Lung microvascular endothelial cell (primary cell): ENCODE measurements at places on chromosomes 11 and 22. TPM values are rescaled to one million over a fixed set of nuclear protein-coding genes. Genes with fewer than 3 reads are reported as not detected.

- DNase-seq = no peak
Observed at GRCh38 chr22:48081281-48081680, 1318.8 kb downstream of the TBC1D22A start.

- no peak for DNase-seq
Observed at GRCh38 chr22:49515475-49515874, 312.2 kb downstream of the BRD1 start.

- DNase-seq = no peak
Observed at GRCh38 chr22:17629173-17629489, 582 bp upstream of the ATP6V1E1 start.

- DNase-seq = no peak
Observed at GRCh38 chr22:19110646-19111045, 11.6 kb downstream of the DGCR2 start.

GRCh38 chr22:41237707-41238569 is 2.8 kb downstream of the CHADL start:
- DNase-seq = peak; percentile 42

GRCh38 chr22:30291058-30291892 is 2.0 kb upstream of the CASTOR1 start:
- DNase-seq = peak; percentile 94

GRCh38 chr11:115362997-115363396 is 141.2 kb downstream of the CADM1 start:
- DNase-seq = no peak

DNA sequence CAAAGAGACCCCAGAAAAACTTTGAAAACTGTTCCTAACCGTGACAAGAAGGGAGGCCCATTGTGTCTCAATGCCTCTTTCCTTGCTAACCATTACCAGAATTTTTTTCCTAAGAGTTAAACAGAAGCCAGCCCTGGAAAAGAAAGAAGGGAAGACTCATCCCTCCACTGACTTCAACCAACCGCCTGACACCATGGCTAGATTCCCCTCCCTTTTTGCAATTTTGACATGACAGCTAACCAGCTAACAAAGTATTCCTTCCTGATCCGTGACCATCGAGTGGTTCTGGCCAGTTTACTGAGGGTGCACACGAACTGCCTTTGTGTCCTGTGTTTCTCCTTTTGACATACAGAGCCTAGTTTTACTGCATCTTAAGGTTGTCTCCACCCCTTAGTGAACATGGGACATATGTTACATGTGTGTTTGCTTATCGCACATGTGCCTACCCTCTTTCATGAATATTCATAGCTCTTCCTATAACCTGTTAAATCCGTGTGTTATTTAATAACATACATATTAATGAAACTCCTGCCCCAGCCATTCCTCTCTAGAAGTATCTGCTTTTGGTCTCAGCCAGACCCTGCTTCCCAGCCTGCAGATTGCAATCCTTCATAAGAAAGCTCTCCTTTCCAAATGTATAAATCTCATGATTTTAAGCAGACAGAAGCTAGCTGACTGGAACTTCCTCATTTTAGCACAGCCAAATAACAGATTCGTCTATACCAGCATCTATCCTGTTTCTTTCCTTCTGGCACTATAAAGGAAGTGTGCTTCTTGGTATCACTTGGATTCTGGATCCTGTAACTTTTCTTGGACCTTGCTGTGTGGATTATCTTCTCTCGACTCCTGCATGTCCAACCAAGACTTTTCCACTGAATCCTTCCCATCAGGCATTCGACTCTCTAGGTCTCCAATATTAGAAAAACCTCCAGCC is 37.8 kb downstream of the RASSF10 start:
- DNase-seq = no peak

- no peak for DNase-seq
Observed at GRCh38 chr22:23790819-23791737, 4.3 kb downstream of the SMARCB1 start.

- DNase-seq = no peak
Observed at GRCh38 chr11:122601141-122602125, 54.1 kb upstream of the UBASH3B start.

GRCh38 chr11:69637198-69637940 is 3.6 kb upstream of the CCND1 start:
- no peak for DNase-seq

- DNase-seq = no peak
Observed at GRCh38 chr11:73197348-73197747, 20.7 kb upstream of the P2RY2 start.

GRCh38 chr11:92361551-92361950 is 136.9 kb downstream of the FAT3 start:
- DNase-seq = no peak

GRCh38 chr22:17137170-17137569 is 16.0 kb upstream of the TMEM121B start:
- no peak for DNase-seq

DNA sequence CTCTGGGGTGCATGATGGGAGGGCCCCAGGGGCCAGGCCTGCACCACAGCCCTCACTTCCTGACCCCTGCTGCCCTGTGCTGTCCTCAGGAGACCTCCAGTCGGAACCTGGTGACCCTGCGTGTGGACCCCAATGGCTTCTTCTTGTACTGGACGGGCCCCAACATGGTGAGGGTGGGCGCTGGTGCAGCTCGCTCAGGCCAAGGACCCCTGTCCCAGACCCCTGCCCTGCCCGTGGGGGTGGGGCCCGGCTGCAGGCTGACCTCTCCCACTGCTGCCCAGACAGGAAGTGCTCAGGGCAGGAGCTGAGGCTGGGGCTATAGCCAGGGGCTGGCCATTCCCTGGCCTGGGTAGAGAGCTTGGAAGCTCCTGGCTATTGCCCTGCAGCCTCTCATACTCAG is 3.0 kb downstream of the PLCB3 start:
- no peak for DNase-seq

GRCh38 chr11:91247009-91247735 is 977.4 kb upstream of the FAT3 start:
- no peak for DNase-seq

DNA sequence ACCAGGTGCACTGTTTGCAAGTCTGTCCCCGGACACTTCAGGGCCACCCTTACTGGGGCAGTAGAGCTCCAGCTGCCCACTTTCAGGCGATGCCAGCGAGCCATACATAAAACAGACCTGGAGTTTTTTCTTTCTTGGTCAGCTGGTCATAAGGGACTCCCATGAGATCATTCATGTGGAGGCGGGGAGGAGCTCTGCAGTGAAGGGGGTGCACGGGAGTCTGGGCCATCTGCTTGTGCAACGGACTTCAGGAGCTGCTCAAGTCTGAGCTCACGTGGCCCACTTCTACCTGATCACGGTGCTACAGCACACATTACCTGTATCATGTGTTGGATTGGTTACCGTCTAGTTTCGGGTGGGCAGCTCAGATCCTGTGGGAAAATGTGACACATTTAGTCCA is 9.2 kb upstream of the MRGPRF start:
- DNase-seq = no peak

DNA sequence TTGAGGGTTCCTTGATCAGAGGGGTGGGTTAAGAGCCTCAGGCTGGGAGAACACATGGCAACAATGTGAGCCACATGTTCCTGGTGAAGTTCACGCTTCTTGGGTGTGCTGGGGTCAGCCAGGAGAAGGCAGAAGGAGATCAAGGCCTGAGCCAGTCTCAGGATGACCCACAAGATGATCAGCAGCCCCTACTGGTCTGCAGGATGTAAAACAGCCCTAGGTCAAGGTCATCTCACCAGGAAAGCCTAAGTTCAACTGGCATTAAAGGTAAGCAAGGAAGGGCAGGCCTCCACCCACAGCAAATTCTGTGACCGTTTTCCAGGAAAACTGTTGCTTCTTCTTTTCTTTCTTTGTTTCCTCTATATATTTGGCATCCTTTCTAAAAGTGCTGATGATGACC is 156.7 kb upstream of the KIRREL3 start:
- DNase-seq = no peak

GRCh38 chr11:67312187-67313021 is 9.1 kb downstream of the SSH3 start:
- no peak for DNase-seq

DNA sequence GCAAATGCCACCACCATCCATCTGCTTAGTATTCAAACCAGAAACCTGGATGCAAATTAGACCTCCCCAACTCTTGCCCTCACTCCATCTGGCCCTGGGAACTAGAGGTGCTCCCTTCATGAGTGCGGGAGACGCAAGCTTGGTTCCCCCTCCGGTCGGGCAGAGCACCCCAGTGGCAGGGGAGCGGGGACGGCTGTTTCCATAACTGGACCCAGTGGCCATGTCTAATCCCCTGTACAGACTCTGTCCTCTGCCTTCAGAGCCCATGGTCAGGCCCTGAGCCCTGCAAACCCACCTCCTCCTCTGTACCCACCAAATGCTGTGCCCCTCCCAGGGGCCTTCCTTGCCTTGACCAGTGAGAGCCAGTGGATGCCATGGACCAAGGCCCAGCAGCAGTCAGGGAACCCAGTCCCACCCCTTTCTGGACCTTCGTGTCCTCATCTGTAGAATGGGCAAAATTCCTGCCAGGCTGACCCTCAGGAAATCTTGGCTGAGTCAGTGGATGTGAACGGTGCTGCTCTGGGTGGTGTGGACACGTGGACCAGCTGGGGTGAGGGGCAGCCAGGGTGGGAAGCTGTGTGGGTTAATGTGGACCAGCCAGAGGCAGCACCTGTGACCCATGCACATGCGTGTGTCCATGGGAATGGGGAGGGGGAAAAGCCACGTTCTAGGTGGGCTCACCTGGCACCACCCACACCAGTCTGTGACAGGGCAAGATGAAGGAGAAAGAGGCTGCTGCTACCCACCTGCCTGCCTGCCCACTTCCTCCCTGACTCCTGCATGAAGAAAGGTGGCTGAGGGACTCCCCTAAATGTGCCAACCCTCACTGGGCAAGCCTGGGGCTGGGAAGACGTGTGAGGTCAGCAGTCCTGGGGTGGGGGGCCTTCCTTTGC is 72.8 kb downstream of the LRRC32 start:
- DNase-seq = no peak

DNA sequence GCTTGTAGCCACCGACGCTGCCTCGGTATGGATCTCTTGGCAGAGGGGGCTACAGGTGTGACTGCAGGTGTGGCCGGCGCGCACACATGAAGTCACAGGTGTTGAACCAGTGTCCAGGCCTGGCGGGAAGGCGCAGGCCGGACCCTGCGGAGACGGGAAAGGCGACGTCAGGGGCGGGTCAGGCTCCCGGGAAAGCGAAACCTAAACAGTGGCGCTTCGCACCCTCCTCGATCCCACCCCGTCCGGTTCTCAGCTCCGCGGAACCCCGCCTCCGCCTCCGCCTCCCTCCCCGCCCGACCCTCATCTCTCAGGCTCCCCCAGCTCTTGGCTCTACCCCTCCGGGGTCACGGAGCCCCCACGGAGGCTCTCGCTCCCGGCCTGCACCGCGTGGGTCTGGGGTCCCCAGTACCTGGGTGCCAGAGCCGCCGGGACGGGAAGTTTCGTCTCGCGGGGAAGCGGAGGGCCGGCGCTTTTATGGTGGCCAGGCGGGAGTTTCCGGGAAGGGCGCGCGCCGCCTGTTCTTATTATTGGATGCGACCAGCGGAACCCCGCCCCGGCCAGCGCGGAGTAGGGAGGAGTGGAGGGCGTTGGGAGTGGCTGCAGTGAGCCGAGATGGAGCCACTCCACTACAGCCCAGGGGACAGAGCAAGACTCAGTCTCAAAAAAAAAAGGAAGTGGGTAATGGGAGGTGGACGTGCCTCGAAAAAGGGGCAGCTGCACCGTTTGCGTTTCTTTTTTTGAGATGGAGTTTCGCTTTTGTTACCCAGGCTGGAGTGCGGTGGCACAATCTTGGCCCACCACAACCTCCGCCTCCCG is at the start of gene IRF7:
Gene IRF7, minus strand, starts transcription at position 447 of the 816 bp plus-strand sequence. CDS start 586 bp downstream, outside the sequence.
- DNase-seq = peak; percentile 93

DNA sequence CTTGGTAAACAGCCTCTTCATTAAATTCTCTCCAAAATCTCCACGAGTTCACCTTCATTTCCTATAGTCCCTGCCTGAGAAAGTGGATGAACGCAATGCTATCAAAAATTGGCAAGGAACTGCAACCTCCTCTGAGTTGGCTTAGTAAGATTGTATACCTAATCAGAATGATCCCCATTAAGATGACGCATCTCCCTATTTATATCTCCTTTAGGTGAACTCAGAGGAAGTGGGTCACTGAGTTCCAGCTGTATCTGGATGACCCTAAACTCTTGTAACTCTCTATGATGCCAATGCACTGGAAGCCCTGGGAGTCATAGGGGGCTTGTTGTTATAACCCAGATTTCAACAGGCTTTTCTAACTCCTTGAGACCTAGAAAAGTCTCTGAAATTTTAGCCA is 48.2 kb downstream of the OR10A6 start:
- DNase-seq = no peak

DNA sequence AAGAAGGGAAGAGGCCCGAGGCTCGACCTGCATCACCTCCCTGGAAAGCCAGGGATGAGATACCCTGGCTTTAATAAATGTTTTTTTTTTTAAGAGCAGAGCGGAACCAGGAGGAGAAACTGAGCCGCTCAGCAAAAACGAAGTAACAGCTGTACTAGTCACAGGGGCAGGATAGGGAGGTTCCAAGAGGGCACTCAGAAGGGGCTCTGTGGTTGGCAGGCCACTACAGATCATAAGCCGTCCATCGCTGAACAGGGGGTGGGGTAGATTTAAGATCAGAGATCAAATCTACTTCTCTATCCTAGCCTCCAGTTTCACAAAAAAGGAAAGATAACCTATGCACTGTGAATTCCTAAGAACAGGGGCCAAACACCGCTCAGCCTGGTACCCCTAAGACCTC is 625 bp downstream of the EIF3D start:
- DNase-seq = peak; percentile 46

DNA sequence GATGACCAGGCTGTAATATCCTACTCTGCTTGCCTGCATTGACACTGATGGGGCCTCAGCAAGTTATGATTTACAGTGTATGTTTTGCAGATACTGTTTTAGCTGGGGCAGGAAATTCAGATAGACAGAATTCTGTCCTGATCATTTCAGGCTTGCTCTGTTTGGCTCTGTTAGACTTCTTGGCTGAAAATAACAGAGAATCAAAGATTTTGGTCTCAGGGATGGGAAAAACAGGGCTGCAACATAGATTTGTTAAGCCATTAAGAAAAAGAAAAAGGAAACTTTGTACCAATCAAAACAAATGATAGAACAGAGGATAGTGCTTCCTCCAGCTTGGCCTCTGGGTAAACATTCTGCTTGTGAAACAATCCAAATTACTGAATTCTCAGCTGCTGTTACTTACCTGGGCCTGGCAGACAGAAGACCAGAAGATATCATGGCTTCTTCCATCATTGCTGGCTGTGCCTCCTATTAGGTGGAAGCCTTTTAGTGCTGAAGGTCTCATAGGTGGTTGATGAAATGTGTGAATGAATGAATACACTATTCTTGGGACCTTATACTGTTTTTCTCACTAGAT is 22.0 kb downstream of the ZNRF3 start:
- no peak for DNase-seq

The PLXNB2 gene
- total RNA-seq = 47.3 and 55.2 TPM in 2 replicates

The CAPN5 gene
- 1.8 and 3.3 TPM in 2 replicates for total RNA-seq

The C11orf86 gene
- not detected in 2 replicates for total RNA-seq

The OR8D4 gene
- not detected in 2 replicates for total RNA-seq

The RIBC2 gene
- 0.20 and 0.22 TPM in 2 replicates for total RNA-seq

The NAALADL1 gene
- total RNA-seq = 9.8 and 12.3 TPM in 2 replicates

The UBXN1 gene
- 126 and 131 TPM in 2 replicates for total RNA-seq
